ENCODE measurements at places on chromosomes 12 and 14. TPM values are rescaled to one million over a fixed set of nuclear protein-coding genes. Genes with fewer than 3 reads are reported as not detected.

DNA sequence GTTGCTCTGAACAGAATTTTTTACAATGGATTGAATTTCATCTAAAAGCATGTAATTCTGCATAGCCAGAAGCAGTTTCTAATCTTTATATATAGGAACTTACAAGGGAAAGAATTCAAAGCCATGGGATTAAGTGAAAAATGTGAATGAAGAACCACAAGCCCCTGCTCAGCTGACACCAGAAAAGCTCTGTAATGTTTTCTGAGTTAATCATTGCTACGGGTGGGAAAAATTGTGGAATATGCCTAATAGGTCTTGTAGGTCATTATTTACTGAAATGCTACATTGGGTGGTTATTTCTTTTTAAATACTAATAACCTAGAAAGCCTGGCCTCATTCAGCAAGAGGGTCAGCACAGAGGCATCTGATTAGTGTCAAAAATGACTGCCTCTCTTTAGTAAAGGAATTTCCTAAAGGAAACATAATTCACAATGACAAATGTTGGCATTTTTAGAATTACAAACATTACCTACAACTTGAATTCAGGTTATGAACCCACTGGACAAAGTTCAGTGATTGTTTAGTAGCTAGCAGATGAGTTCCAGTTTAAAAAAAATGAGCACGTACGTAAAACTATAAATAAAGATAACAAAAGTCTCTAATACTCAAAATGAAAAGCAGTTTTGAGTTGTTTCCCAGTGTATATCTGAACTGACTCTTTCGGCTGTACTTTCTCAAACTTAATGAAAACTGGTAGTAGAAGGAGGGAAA, 75.3 kb downstream of the BMP4 start:
- H3K27ac ChIP-seq, result no peak overlapping the region
- H3K4me3 ChIP-seq, result no peak overlapping the region
- H3K36me3 ChIP-seq, result no peaks in the 10 kb centered on the region
- peaks cover 47% of the 10 kb centered on the region for H3K4me1 ChIP-seq

- H3K4me1 ChIP-seq, result peaks cover 3% of the 10 kb centered on the region
- no peaks in the 10 kb centered on the region for H3K27me3 ChIP-seq
- H3K36me3 ChIP-seq, result no peaks in the 10 kb centered on the region
- H3K4me3 ChIP-seq, result no peak overlapping the region
- H3K27ac ChIP-seq, result no peak overlapping the region
Observed at GRCh38 chr14:64531567-64531966, 9.0 kb upstream of the HSPA2 start.

GRCh38 chr14:33210311-33210710, 271.6 kb downstream of the NPAS3 start:
- peaks cover 10% of the 10 kb centered on the region for H3K27me3 ChIP-seq
- no peak overlapping the region for H3K27ac ChIP-seq
- DNase-seq, result peak; percentile 72

- no peaks in the 10 kb centered on the region for H3K36me3 ChIP-seq
- H3K27ac ChIP-seq, result no peak overlapping the region
- H3K27me3 ChIP-seq, result no peaks in the 10 kb centered on the region
- no peaks in the 10 kb centered on the region for H3K4me1 ChIP-seq
- no peak for DNase-seq
Observed at GRCh38 chr14:29671034-29671433, 256.6 kb downstream of the PRKD1 start.

DNA sequence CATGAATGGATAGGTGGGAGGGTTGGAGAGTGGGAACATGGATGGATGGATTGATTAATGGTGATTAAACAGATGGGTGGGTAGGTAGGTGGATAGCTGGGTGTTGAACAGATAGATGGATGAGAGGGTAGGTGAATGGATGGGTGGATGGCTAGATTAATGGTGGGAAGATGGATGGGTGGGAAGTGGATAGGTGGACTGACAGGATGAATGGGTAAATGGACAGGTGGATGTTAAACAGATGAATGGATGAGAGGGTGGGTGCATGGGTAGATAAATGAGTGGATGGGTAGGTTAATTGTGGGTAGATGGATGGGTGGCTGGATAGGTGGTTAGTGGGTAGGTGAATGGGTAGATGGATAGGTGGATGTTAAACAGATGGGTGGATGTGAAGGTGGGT, 147.0 kb upstream of the NOS1 start:
- H3K27me3 ChIP-seq, result peaks cover 2% of the 10 kb centered on the region
- H3K36me3 ChIP-seq, result no peaks in the 10 kb centered on the region
- no peaks in the 10 kb centered on the region for H3K4me1 ChIP-seq

DNA sequence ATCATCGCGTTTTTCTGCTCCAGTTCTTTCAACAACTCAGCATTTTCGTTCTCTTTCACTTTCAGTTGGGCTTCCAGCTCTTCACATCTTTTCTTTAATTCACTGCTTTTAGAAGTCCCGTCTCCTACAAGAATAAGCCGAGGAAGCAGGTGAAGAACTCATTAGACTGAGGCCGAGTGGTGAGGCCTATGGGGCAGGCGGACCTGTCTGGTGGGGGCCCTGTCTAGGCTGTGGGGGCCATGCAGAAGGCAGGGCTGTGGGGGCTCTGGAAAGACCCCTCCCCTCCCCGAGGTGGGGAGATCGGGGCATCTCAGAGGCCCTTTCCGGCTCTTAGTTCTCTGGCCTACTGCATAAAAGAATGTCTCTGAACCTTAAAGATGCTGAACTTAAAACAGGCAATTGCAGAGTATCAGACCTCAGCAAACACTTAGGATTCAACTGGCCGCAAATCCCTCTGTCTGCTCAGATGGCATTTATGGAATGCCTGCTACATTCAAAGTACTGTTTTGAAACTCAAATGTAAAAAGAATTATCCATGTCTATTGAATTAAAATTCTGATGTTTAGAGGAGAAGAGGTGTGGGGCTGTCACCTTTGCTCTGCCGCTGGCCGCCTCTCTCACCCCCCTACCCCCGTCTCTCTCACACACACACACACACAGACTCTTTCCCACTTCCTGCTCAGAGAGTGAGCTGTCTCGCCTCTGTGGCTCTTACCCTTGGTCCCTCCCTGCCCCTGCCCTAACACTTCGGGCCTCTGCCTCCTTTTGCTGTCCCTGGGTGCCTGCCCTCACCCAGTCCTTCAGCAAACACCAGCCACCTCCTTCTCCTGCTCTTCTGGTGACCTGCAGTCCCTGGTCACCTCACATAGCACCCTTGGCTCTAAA, 34.7 kb downstream of the CCDC92 start:
- no peak overlapping the region for H3K4me3 ChIP-seq
- H3K27ac ChIP-seq, result no peak overlapping the region
- no peaks in the 10 kb centered on the region for H3K4me1 ChIP-seq
- H3K27me3 ChIP-seq, result no peaks in the 10 kb centered on the region

DNA sequence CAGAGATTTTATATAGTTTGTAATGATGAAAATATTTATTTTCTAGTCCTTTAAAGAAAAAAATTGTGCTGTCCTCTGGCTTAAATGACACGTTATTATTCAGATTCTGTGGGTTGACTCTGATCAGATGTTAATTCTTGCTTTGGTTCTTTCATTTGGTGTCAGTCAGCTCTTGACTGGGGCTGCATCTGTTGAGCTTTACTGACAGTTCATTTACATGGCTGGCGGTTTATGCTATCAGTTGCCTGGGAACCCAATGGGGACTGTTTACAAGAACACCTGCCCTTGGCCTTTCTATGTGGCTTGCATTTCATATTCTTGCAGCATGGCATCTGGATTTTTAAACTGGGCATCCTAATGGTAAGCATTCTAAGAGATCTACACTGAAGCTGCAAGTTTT, 667.1 kb upstream of the FBXO33 start:
- H3K27me3 ChIP-seq, result no peaks in the 10 kb centered on the region
- no peak for DNase-seq
- H3K4me3 ChIP-seq, result no peak overlapping the region
- H3K27ac ChIP-seq, result no peak overlapping the region
- no peaks in the 10 kb centered on the region for H3K4me1 ChIP-seq

DNA sequence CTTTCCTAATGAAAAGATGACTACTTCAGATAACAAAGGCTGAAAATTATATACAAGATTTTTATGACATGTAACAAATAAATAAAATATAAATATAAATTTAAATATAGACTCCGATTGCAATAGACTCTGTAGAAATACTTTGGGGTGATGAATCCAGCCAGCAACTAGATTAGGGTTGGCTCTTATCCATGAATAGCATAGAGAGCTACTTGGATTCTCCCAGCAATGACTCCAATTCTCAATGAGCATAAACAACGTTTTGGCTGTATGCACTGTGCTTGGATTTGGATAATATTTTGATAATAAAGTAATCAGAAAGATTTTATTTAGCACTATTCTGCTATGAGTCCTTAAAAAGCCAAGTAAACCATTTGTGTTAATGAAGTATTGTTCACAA, 58.0 kb upstream of the LRFN5 start:
- peak; percentile 83 for DNase-seq
- no peaks in the 10 kb centered on the region for H3K4me1 ChIP-seq
- H3K27me3 ChIP-seq, result no peaks in the 10 kb centered on the region
- no peak overlapping the region for H3K27ac ChIP-seq
- no peaks in the 10 kb centered on the region for H3K36me3 ChIP-seq

DNA sequence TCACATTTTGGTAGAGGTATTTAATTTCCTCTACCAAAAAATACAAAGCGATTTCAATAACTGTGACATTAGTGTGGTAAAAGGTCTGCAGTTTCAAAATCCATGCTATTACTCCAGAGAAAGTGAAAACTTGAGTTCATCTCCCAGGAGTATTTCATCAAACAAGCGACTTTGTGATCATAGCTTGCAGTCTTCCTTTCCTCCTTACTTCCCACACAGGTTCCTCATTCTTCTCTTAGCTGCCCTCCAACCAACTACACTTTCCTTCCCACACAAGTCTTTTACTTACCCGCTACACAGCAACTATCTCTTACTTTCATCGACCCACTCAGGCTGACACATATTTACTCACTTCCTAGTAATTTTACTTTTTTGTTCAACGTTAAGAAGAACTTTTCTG, 413.4 kb upstream of the USP15 start:
- no peak for DNase-seq
- no peaks in the 10 kb centered on the region for H3K36me3 ChIP-seq
- H3K4me1 ChIP-seq, result no peaks in the 10 kb centered on the region
- no peak overlapping the region for H3K27ac ChIP-seq
- H3K4me3 ChIP-seq, result no peak overlapping the region

- no peak overlapping the region for H3K4me3 ChIP-seq
- no peaks in the 10 kb centered on the region for H3K27me3 ChIP-seq
- H3K4me1 ChIP-seq, result peaks cover 2% of the 10 kb centered on the region
- peaks cover 12% of the 10 kb centered on the region for H3K36me3 ChIP-seq
Observed at GRCh38 chr14:100278702-100279101, 27.5 kb downstream of the SLC25A29 start.

DNA sequence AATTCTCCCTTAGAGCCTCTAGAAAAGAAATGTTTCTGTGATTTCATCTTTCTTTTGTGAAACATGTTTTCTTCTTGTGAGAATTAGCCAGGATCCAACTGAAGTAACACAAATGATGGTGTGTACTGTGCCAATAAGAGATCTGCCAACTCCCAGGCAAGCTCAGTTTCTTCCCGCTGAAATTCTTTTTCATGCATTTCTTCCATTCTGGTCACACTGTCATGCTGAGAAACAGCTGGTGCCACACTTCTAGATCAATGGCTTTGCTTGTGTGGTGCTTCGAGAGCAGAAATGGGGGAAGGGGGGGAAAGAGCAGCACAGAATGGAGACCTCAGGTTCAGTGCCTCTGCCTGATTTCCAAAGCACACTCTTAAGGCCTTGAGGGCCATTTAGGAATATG, 41.4 kb upstream of the FGF6 start:
- no peak overlapping the region for H3K4me3 ChIP-seq
- no peaks in the 10 kb centered on the region for H3K27me3 ChIP-seq
- DNase-seq, result no peak
- H3K36me3 ChIP-seq, result peaks cover 7% of the 10 kb centered on the region
- no peak overlapping the region for H3K27ac ChIP-seq
- no peaks in the 10 kb centered on the region for H3K4me1 ChIP-seq

DNA sequence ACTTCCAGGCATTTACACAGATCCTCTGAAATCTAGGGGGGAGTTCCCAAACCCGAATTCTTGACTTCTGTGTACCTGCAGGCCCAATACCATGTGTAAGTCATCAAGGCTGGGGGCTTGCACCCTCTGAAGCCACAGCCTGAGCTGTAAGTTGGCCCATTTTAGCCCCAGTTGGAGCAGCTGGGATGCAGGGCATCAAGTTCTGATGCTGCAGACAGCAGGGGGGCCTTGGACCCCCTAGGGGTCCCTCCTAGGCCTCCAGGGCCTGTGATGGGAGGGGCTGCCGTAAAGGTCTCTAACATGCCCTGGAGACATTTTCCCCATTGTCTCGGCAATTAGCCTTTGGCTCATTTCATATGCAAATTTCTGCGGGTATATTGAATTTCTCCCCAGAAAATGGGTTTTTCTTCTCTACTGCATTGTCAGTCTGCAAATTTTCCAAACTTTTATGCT, 59.5 kb downstream of the LRIG3 start:
- H3K27me3 ChIP-seq, result no peaks in the 10 kb centered on the region
- no peaks in the 10 kb centered on the region for H3K36me3 ChIP-seq
- H3K4me1 ChIP-seq, result no peaks in the 10 kb centered on the region
- no peak overlapping the region for H3K4me3 ChIP-seq
- no peak overlapping the region for H3K27ac ChIP-seq
- DNase-seq, result no peak

GRCh38 chr14:94029265-94029664, 3.1 kb downstream of the OTUB2 start:
- H3K36me3 ChIP-seq, result no peaks in the 10 kb centered on the region
- H3K4me1 ChIP-seq, result no peaks in the 10 kb centered on the region
- no peak overlapping the region for H3K4me3 ChIP-seq
- no peaks in the 10 kb centered on the region for H3K27me3 ChIP-seq
- H3K27ac ChIP-seq, result no peak overlapping the region
- no peak for DNase-seq

DNA sequence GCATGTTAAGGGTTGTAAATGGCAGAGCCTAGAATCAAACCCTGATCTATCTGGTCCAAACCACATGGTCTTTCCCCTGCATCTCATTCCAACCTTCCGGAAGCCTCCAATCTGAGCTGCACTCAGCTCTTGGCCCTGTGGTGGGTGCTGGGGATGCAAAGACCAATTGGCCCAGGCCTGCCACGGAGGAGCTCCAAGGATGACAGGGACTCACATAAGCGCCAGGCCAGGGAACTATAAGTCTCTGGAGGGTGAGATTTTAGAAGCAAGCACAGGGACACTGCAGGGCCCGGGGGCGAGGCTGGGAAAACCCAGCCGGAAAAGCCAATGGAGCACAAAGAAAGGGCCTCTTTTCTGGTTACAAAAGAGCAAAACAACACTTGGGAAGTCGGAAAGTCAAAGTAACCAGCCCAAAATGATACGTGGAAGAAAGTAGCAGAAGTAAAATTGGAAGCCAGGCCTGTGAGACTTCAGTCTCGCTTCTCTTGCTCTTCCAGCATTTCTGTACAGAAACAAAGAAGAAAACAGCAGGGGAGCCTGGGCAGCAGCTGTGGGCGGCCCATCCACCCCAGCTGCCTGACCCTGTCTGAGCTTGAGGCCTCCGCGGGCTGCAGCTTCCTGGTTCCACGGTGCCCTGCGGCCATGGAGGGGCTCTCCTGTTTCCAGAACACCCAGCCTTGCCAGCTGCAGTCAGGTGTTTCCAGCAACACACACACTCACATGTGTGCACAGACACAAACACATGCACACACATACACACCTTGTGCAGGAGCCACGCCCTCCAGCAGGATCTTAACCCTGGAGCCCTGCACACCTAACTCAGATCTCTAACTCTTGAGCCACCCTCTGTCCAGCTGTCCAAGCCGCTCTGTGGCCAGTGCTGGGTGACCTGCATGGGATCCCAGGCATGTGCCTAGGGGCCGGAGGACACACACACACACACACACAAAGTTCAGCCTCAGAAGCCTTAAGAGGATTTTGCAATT, 178.2 kb downstream of the BCL11B start:
- H3K27me3 ChIP-seq, result no peaks in the 10 kb centered on the region
- no peak overlapping the region for H3K27ac ChIP-seq
- no peak overlapping the region for H3K4me3 ChIP-seq
- no peaks in the 10 kb centered on the region for H3K36me3 ChIP-seq
- DNase-seq, result no peak

INHBC gene
- polyA plus RNA-seq, result 0.02 TPM

ERO1A gene
- 41.1 TPM for polyA plus RNA-seq

TTC6 gene
- 0.50 TPM for polyA plus RNA-seq

PRIMA1 gene
- polyA plus RNA-seq, result 0.22 TPM

ASPG gene
- 1.8 TPM for polyA plus RNA-seq

All from lung (tissue), 17 donors.